NCI-H1436 treated with DMSO at 0.1 percent for 48 hours (cell line): ENCODE measurements at places on chromosomes 4 and X.

GRCh38 chr4:26192899-26193869 is 127.6 kb upstream of the RBPJ start:
- no peak for DNase-seq

- no peak for DNase-seq
These were observed 301.1 kb downstream of the ANK2 start for GRCh38 chr4:113350576-113350975.

DNA sequence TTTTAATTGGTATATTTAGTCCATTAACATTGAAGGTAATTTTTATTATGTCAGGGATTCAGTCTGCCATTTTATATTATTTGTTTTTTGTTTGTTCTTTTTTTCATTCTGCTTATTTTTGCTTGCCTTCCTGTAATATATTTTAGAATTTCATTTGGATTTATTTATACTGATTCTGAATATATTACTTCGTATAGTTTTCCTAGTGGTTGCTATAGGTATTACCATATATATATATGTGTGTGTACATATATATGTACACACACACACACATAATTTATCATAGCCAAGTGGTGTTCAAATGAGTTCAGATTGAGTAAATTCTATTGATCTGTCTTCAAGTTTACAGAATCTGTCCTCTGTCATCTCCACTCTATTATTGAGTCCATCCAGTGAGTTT is 11.2 kb downstream of the CITED1 start:
- no peak for DNase-seq

DNA sequence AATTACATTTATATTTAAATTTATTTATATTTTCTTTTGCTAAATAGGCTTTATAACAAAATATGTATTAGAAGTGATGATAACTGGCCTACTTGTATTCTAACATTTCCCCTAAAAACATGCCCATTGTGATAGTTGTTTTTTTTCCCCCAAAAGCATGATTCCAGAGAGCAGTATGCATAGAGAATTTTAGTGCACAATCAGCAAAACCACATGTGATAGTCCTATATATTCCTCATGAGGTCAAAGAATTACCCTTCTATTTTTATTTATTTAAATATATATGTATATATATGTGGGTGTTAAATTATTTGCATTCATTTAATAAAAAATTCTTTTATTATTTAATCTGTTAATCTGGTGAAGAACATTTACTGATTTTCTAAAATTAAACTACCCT is 78.2 kb upstream of the TLL1 start:
- DNase-seq, result no peak

- DNase-seq, result no peak
These were observed 188.7 kb upstream of the TLL1 start for GRCh38 chr4:165684177-165684805.

- DNase-seq, result no peak
These were observed 309.7 kb downstream of the GUCY2F start for GRCh38 chrX:109172091-109172602.

DNA sequence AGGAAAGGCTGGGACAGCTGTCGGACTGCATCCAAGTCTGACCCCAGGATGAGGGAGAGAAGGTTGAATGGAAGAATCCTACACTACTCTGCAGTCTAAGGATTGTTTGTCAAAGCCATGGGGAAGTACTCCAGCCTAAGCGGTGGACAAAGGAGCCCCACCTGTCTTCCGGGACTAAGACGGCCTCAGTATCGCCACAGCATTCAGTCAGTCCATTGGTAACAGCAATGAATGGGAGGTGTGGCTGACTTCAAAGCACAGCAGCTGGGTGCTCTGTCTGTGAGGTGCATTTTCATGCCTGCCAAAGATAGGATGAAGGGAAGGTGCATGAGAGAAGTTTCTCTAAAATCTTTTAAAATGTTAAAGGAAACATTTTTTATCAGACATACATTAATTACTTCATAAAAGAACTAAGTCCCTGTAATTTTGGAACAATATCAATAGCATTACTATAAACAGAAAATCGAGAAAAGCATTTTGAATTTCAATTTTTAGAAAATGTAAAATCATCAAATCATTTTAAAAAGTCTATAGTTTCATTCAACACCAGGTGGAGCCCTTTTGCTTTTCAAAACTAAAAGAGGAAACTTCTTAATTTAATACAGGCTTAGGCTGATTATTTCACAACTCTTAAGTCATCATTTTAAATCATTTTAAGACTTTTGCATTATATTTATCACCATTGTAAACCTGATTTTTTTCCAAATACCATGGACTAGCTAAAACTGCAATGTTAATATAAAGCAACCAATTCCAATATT is 27.6 kb upstream of the INTU start:
- no peak for DNase-seq

DNA sequence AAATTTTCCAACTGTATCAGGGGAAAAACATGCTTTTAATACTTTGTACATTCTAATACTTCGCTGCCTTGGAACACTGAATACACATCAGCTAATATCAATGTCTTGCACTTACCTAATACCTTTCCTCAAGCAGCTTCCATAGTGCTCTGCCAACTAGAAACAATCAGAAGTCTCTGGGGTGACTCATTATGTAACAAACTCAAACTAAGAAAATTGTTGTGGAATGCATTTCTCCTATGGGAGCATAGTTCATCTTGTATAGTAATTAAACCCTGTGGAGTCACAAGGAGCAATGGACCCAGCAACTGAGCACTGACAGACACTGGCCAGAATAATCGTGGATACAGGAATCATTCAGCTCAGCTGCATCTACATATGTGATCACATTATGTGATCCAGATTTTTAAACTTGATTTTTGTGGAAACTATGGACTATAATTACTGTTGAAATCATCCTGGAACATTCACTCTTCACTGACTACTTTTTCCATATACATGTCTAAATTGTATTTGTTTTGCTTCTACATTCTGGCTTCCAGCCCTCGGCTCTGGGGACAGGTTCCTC is 496.9 kb downstream of the TMA16 start:
- no peak for DNase-seq

DNA sequence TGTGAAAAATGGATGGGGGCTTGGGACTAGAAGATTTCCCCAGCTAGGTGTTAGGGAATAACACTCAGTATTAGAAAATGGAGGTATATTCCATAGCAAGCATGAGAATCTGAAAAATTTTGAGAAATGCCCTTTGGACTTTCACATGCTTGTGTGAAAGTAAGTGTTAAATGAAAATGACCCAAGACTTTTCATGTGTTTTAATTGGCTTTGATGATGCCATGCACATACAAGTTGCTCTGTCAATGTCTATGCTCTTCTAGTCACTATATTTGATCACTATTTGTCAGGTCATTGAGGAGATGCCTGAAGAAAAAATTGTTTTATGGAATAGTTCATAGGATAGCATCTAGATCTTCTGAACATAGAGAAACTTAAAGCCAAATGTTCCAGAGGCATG is 147.6 kb downstream of the SH2D1A start:
- no peak for DNase-seq

DNA sequence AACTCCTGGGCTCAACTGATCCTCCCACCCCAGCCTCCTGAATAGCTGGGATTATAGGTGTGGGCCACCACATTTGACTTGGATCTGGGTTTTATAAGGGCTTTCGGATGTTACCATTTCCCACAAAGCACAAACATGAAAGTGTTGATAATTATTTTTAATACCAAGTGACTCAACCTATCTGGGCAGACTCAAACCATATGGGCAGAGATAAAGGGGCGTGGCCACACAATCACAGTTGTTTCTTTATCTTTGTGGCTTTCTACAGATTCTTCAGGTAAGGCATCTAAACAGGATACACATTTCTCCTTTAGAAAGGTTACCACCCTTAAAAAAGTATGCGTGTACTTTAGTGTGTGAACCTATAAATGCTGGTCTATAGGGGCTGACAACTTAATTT is 122.5 kb downstream of the ZNF827 start:
- DNase-seq, result no peak

- no peak for DNase-seq
These were observed at the start of gene PCDH19 for GRCh38 chrX:100409610-100410590. Gene PCDH19 (minus strand): TSS chrX:100410273. CDS start chrX:100408597, 1,676 bp downstream.

- DNase-seq, result no peak
These were observed 35.0 kb upstream of the BCOR start for GRCh38 chrX:40132751-40133150.

DNA sequence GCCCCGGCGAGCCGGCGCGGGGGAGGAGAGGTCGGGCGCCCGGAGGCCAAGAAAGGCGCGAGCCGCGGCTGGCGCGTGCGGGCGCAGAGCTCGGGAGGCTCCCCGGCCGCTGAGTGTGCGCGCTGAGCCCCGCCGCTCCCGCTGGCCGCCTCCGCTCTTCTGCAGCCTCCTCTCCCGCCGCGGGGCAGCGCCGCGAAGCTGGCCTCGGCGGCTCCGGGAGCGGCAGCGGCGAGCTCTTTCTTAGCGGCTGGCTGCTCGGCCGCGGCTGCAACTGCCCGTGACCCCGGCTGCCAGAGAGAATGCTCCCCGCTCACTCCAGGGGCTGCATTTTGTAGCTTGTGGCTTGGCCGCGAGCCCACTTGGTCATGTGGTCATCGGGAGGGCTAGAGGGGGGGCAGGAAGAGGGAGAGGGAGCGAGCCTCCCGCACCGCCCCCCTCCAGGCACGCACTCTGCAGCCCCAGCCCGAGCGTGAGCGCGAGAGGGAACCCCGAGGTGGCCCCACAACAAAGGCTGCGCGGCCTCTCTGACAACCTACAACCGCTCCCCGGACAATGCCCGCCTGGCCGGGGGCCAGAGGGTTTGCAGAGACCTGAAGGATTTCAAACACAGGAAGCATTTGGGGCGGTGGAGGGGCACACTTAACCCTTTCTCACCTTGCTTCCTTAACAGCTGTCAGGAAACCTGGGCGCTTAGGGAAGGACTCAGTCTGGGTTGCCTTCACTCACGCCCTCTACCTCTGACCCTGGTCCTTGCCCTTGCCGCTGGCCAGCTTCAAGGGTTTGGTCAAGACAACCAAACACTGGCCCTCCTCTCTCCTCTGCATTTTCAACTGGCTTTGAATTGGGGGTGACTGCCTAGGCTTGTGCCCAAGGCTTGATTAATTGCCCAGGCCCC is at the start of gene APLN:
Gene APLN, minus strand, starts transcription at position 305 of the 895 bp plus-strand sequence. CDS start 326 bp downstream, outside the sequence.
- no peak for DNase-seq

DNA sequence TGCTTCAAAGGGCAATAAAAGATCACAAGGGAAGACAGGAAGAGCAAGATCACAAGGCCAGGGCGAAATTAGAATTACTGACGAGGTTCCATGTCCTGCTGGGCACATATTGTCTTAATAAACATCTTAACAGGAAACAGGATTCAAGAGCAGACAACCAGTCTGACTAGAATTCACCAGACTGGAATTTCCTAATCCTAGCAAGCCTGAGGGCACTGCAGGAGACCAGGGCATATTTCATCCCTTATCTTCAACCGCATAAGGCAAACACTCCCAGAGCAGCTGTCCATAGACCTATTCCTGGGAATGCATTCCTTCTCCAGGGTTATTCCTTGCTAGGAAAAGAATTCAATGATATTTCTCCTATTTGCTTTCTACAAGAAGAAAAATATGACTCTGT is 12.4 kb upstream of the TDO2 start:
- no peak for DNase-seq

GRCh38 chrX:68492583-68492982 is 6.3 kb upstream of the YIPF6 start:
- no peak for DNase-seq
